ENCODE measurements at places on chromosomes 13 and 19.

DNA sequence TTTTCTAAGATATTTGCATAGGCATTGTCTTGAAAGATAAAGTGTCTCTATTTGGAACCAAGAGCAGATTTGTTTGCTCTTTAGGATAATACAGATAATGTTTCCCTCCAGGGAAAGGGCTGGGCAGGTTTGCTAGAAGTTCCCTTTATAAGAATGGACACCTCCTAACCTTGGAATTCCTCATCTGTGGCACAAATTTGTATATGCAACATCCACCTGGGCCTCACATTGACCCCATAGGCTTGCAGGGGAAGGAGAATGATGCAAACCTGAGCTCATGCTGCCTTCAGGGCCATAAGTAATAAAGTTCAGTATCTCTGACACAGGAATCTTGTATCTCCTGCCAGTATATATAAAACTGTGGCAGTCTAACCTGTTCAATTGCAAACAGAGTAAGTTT lies 508.4 kb upstream of the MIR17HG start:
- DNase-seq = no peak

- no peak for DNase-seq
Observed at GRCh38 chr19:18362934-18363542, 22.6 kb downstream of the PGPEP1 start.

- DNase-seq = peak; percentile 35
Observed at GRCh38 chr19:53772943-53773342, 51.2 kb downstream of the NLRP12 start.

GRCh38 chr19:38155453-38155852 lies 68.6 kb downstream of the DPF1 start:
- DNase-seq = peak; percentile 29

DNA sequence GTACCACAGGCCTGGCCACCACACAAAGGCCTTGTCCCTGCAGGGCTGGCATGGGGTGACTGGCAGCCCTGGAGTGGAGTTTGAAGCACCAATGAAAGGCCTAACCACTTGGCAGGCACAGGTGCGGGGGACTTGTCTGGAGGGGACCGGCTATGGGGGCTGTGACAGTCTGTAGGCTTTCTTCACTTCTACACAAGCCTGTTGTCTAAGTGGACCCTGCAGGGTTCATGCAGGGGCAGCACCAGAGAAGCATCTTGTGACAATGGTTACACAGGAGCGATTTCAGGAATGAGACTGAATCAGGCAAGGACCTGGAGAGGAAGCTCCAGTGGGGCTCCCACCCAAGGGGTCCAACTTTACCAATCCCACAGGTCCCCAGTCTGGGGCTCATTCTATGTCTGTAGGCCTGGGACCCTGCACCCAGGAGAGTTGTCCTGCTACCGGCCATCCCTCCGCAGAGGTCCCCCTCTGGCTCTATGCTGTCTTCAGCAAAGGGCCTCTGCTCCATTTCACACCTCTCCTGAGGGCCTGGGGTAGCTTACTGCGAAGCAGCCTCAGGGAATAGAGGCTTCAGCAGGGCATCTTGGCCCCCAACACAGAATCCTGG lies 2.3 kb upstream of the ZNF837 start:
- DNase-seq = no peak

GRCh38 chr13:59658027-59658737 lies 505.5 kb downstream of the DIAPH3 start:
- no peak for DNase-seq

GRCh38 chr13:42626176-42626860 lies 52.4 kb downstream of the TNFSF11 start:
- DNase-seq = no peak

GRCh38 chr13:99290894-99291293 lies 16.3 kb downstream of the GPR183 start:
- DNase-seq = no peak

DNA sequence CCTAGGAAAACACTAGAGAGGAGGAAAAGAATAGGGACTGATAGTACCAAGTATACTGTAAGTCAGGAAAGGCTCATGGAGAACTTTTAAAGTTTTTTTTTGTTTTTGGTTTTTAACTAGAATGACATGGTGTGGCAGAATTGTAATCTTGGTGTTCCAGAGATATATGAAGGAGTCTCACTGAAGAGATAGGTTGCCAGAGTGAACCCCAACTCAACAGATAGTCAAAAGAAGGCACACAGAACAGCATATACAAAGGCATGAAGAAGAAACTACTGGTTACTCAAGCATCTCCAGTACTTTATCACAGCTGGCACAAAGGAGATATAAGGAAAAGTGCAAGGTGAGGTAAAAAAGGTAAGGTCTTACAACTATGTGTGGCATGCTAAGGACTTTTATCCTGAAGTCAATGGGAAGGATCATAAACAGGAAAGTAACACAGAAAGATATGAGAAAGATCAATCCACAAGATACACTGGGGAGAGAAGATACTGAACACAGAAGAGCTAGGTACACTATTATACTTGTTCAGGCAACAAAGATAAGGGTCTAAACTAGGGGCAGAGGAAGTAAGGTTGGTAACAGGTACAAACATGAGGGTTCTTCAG lies 6.0 kb downstream of the KPNA3 start:
- no peak for DNase-seq
